H4 (cell line): ENCODE measurements at places on chromosomes 4 and X. TPM values are rescaled to one million over a fixed set of nuclear protein-coding genes. Genes with fewer than 3 reads are reported as not detected.

Gene TCEANC
- total RNA-seq: 3.5 and 4.4 TPM in 2 replicates

Gene USP17L21
- not detected in 2 replicates for total RNA-seq

Gene BRS3
- not detected in 2 replicates for total RNA-seq

Gene P2RY4
- not detected in 2 replicates for total RNA-seq
